Endothelial cell (in vitro differentiated cells): ENCODE measurements at places on chromosomes 11 and 22.

- DNase-seq = no peak
Measured at GRCh38 chr11:109018639-109019038, 353.8 kb downstream of the DDX10 start.

DNA sequence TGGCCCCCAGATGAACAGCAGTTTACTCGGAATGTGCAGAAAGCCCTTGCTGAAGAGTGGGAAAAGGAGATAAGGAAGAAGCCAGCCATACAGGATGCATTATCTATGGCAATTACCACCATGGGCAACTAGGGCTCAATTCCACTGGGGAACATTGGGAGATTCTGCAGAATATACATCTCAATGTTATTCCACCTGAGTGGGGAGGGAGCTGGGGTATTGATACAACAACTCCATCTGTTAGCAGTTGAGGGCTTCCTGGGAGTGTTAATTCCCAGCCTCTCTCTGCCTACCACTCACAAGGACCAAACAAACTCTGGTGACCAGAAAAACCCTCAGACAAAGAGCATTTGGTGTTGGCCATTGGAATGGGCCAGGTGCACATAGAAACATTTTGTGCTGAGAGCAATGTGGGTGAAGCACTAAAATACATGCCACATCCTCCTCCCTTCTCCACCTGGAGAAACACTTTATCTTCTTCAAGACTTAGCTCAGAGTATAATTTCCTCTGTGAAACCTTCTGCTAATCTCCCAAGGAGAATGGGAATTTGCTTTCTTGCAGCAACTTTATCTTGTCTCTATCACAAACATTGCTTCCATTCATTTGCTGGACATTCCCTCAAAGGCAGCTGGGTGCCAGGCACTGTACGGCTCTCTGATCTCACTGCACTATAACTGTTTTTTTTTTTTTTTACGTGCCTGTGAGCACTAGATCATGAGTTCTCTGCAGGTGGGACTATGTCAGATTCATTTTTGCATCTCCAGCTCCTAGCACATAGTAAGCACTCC, 292.2 kb downstream of the MN1 start:
- no peak for DNase-seq

- no peak for DNase-seq
Measured at GRCh38 chr11:68269414-68270081, 2.2 kb downstream of the C11orf24 start.

DNA sequence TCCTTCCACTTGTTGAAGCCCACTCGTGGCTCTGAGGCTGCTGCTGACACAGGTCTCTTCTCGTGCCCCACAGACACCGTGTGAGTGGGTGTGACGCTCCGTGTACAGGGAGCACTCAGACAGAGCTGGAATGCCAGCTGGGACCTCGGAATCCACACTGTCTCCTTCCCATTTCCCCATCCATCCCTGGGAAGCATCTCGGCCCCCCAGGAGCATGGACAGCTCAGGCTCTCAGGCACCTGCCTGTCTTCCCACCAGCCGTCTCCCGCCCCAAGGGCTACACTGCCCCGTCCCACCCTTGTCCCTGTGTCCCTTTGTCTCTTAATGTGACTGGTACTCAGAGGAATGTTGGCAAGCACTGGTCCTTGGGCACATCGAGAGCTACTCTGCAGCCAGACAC, 63.8 kb downstream of the ARHGAP8 start:
- DNase-seq = no peak

GRCh38 chr22:41401781-41402648, 20.3 kb downstream of the TEF start:
- no peak for DNase-seq

- no peak for DNase-seq
Measured at GRCh38 chr11:72235351-72236057, 8.5 kb downstream of the PHOX2A start.

GRCh38 chr11:56905442-56905841, 83.3 kb upstream of the OR5AK2 start:
- no peak for DNase-seq

DNA sequence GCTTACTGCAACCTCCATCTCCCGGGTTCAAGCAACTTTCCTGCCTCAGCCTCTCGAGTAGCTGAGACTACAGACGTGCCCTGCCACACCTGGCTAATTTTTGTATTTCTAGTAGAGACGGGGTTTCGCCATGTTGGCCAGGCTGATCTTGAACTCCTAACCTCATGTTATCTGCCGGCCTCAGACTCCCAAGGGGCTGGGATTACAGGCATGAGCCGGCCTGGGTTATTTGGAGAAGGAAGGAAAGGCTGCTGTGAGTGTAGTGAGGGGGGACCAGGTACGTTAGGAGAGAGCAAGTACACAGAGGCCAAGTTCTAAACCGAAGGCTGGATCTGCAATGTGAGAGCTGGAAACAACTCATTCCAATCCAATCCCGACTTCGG, 453 bp downstream of the BATF2 start:
- DNase-seq = no peak

GRCh38 chr11:134655189-134655989, 243.3 kb upstream of the B3GAT1 start:
- no peak for DNase-seq

- DNase-seq = no peak
Measured at GRCh38 chr11:7268758-7269157, 17.1 kb downstream of the SYT9 start.

GRCh38 chr11:17532784-17533183, 11.4 kb downstream of the USH1C start:
- no peak for DNase-seq

GRCh38 chr22:48659404-48659996, 1168.2 kb downstream of the BRD1 start:
- no peak for DNase-seq

GRCh38 chr22:49411236-49411635, 416.4 kb downstream of the BRD1 start:
- no peak for DNase-seq

DNA sequence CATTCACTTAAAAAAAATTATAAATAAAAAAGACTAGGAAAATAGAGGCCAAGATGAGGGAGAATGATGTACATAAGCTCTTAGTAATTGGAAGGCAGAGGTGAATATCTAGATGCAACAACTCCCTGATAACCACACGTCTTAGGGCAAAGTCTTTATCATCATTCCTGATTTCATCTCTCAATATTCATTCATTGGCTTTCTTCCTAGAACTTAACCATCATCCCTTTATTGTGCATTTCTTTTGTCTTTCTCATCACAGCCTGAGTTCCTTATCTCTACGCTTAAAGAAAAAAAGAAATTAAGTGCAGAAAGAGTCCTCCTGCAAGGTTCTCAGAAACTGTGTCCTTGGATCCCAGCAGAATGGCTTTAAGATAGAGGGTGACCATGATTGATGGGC, 23.2 kb upstream of the FLI1 start:
- no peak for DNase-seq

DNA sequence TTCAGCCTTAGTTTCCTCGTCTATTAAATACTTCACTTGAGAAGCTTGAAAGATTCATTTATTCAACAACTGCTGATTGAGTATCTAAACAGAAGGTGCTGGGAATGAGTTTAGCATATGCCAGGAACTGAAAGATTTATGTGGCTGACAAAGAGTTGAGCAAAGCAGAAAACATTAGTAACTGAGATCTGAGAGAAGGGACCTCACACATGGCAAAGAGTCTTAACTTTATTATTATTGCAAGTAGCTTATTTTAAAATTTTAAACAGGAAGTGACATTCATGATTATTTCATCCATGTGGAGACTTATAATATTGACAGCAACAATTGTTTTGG, 133.6 kb downstream of the CASP12 start:
- no peak for DNase-seq

DNA sequence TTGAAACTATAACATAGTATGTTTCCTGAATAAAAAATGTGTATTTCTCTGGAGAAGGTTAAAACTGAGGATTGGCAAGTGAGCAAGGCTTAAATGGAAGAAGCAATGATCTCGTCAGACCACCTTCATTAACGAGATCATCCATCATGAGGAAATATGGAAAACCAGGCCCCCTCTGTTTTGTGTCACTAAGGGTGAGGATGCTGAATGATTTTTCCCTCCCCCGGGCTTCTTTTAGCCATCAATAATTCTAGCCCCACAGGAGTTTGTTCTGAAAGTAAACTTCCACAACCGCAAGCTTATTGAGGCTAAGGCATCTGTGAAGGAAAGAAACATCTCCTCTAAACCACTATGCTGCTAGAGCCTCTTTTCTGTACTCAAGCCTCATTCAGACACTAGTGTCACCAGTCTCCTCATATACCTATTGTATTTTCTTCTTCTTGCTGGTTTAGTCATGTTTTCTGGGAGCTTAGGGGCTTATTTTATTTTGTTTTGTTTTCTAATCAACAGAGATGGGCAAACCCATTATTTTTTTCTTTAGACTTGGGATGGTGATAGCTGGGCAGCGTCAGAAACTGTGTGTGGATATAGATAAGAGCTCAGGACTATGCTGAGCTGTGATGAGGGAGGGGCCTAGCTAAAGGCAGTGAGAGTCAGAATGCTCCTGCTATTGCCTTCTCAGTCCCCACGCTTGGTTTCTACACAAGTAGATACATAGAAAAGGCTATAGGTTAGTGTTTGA, 5.8 kb upstream of the HBE1 start:
- no peak for DNase-seq

- DNase-seq = no peak
Measured at GRCh38 chr22:48662476-48663135, 1165.1 kb downstream of the BRD1 start.

DNA sequence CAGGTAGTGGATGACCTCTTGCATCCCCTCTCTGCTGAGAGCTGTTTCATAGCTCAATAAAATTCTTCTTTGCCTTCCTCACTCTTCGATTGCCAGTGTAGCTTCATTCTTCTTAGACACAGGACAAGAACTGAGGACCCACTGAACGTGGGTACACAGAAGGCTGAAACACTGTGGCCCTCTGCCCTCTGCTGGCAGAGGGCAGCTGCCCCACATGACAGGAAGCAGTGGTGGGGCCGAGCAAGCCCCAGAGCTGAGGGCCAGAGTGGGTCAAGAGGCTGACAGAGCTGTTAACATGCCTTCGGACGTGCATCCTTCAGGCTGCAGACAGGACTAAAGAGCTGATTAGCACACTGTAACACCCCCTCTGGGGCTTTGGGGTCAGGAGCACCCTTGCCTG, 15.6 kb downstream of the SMC1B start:
- DNase-seq = no peak

- DNase-seq = peak; percentile 65
Measured at GRCh38 chr11:73323464-73323863, 15.4 kb downstream of the ARHGEF17 start.

DNA sequence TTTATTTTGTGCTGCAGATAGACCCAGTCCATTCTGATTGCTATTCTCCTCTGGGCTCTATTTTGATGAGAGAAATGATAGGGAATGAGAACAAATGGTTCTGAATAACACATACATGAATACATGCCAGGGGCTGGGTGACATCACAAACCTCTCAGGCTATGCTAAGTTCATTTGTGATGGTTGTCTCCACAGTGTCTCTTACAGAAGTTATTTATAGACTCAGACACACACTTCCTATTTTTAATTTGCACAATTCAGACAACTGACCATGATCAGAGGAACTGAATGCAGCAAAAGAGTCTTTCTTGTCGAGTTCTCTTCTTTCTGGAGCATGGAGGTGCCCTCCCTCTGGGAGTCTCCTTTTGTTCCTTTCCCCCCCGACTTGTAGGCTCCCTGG, 991.7 kb downstream of the OPCML start:
- DNase-seq = no peak

GRCh38 chr11:130448416-130449309, at the start of gene ADAMTS15:
TSS of gene ADAMTS15 (plus strand) at chr11:130448645. CDS start at chr11:130448974, 329 bp downstream.
- DNase-seq = peak; percentile 75

DNA sequence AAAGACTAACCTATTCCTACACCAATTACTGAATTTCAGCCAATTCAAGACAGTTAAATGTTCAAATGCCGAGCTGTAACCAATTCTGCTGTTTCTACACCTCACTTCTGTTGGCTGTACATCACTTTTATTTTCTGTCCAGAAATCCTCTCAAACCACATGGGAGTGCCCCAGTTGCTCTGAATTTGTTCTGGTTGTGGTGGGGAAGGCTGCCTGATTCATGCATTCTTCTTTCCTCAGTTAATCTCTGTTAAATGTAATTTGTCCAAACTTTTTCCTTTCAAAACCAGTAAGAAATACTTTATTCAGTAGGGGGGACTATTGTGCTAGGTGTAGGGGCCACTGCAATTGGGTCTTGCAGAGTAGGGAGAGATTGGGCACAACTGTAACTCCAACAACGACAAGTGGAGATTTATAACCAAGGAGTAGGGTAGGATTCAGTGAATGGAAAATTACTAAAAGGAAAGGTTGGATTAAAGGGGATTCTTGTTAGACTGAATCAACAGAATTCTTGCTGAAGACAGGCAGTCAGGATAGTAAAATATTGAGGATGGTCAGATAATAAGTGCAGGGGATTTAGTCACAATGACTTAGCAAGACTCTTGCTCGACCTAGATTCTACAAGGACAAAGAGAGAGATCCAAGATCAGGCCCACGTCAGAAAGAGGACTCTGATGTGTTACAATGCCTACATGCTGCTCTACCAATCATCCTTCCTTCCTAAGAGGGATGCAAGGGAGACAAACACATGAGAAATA, 593.5 kb upstream of the FAT3 start:
- DNase-seq = no peak

DNA sequence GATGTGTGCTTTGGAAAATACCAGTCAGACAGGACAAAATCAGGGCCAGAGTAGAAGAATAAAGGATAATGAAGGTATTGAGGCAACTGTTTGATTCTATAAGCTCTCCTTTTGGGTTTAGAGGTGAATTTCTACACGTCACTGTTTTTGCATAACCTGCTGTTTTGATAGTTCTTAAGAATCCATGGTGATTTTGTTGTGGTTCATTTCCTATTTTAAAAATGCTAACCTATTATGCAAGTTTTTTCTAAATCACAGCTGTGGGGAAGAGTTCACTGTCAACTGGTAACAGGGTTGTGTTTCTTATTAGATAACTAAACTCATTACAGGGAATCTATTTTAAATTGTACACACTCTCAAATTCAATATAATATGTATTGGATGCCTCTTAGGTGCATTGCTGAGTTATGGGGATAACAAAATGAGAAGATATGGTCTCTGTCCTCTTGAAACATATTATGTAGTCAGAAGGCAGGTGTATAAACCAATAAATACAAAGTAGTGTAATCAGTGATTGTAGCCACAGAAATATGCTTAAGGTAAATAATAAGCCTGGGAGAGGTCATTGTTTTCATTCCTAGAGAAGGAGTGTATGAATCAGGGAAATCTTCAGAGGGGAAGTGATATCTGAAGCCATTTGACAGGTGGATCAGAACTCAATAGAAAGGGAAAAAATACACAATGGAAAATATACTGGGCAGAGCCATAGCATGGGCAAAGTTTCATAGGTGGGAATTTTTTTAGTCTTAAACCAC, 192.5 kb downstream of the FAT3 start:
- DNase-seq = no peak
